ENCODE measurements at places on chromosomes 2 and 18.

DNA sequence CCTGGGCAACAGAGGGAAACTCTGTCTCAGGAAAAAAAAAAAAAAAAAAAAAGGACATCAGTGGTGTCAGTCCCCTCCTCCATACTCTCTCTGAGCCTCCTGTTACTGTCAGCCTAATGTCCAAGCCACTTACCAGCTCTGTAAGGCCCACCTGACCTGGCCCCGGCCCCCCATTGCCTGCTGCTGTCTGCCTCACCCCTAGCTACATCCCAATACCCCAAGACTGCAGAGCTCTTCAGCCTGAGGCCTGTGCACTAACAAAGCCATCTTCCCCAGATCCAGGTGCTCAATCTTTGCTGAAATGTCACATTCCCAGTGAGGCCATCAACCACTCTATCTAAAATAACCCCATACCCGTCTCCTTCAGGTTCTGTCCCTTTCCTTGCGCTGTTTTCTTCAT, 5.7 kb downstream of the ARMC9 start:
- DNase-seq: no peak

DNA sequence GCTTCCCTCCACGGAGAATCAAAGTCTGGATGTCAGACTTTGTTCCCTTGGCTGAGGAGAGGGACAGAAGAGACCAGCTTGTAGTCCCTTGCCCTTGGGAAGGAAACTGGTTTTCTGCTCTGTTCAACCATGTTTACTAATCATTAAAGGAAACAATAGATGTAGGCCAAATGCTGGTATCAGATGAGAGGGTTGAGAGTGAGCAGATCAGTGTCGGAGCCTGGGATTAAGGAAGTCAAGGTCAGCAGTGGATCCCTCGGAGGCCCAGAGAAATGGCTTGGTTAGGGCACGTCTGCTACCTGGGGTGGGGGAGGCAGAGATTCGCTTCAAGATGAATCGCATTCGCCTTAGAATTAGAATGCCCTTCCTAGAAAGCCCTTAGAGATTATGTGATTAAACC, 109.1 kb downstream of the MYCN start:
- DNase-seq: no peak

GRCh38 chr2:213202011-213202410, 50.6 kb upstream of the IKZF2 start:
- DNase-seq: no peak

DNA sequence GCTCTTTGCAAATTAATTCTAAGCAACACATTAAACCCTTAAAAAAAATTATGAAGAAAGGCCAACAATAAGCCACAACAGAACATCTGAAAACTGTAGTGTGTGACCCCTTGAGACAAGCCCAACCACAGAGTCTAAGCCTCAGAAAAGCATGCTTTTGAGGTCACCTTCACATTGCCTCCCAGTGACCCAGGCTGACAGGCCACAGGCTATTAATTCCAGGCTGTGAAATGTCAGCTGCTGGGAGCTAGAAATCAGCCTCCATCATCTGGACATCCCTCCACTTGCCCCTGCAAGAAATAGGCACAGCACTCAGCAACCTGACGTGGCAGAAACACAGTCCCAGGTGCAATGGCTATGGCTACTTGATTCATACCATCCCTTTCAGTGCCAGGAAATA, 179.4 kb upstream of the ZFP36L2 start:
- no peak for DNase-seq
